ENCODE measurements at places on chromosomes 3 and 15.

GRCh38 chr15:88274553-88275460 is 18.3 kb upstream of the NTRK3 start:
- DNase-seq: peak; percentile 67

DNA sequence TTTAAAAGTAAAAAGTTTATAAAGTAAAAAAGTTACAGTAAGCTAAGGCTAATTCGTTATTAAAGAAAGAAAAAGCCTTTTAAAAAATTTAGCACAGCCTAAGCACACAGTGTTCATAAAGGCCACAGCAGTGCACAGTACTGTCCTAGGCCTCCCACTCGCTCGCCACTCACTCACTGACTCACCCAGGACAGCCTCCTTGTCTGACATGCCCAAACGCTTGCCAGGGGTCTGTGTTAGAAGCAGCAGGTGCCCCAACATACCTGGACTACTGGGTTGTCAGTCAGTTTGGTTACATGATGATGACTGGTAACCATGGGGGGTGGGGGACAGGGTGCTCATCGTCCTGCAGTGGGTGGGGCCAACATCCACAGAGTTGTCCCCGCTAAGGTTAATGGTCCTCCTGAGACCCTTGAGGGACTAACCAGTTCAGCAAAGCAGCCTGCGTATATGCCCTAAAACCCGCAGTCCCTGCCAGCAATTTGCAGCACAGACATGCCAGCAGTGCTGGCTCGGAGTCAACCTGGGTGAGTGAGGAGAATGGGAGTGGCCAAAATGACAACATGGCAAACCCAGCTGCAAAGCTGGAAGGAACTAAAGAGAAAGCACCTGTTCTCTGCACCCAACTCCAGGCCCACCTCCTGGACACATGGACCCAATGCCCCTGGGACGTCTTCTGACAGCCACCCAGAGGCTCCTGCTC is 49.2 kb downstream of the CYFIP1 start:
- no peak for DNase-seq

GRCh38 chr15:76185716-76186115 is 125.6 kb downstream of the ETFA start:
- DNase-seq: no peak

GRCh38 chr3:157786618-157787017 is 283.4 kb upstream of the VEPH1 start:
- DNase-seq: no peak

DNA sequence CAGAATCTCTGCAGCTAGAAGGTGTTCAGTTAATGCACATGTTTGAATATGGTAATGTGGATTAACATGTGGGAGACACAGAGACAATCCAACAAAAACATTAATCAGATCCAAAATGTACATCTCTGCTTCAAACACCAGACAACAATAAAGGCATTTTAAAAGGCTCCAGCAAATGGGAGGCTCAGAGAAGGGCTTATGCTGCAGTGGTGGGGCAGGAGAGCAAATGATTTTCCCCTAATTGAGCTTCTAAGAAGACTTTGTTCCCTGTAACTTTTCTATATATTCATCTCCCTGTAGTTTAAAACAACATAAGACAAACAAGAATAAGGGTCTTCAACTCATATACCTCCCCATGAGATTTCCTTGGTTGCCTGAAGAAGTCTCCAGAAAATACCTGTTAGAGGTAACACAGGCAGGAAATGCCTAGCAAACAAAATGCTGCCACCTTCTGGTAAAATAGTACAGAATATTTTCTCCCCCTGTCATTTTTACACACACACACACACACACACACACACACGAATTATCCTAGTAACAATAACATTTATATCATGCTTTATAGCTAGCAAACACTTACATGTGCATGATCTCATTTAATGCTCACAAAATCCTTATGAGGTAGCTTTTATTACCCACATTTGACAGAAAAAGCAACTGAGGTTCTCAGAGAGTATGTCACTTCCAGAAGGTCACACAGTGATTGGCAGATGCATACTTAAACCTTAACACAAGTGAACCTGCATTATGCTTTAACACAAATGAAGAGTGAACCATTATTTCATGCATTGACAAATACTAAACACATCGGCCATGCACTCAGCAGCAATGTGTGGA is 123.4 kb upstream of the MB21D2 start:
- DNase-seq: no peak

DNA sequence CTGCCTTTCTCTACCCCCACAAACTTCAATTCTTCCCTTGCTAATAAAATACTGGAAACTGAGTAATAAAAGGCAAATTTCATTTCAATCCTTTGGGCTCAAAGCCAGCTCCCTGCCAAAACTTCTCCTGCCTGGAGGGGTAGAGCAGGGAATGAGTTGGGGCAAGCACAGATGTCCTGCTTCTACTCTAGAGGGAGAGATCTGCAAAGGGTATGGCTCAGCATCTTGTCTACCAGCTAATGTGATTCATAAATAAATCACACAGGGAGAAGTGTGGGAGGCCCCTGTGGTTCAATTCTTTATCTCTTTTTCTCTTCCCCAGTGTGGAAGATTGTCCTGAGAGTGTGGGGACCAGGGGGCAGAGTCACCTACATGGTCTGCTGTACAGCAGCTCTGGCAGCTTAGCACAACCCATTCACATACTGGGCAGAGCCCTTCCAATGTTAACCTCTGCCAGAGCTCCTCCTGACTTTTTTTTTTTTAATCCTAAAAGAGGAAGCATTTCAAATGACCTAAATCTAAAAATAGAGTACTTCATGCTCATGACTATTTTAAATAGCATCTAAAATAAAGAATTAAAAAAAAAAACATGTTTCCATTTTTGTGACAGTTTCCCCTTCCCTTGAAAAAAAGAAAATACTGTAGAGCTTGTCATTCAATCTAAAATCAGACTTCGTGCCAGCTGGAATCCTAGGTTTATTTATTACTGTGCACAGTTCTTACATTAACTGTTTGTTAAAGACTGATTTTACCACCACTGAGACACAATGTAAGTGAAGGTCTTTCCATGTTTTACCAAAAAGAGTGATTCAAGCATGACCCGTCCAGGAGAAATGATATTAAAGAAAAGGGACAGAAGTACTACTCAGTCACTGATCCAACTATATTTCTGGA is 1083.7 kb upstream of the CFAP20DC start:
- DNase-seq: no peak

DNA sequence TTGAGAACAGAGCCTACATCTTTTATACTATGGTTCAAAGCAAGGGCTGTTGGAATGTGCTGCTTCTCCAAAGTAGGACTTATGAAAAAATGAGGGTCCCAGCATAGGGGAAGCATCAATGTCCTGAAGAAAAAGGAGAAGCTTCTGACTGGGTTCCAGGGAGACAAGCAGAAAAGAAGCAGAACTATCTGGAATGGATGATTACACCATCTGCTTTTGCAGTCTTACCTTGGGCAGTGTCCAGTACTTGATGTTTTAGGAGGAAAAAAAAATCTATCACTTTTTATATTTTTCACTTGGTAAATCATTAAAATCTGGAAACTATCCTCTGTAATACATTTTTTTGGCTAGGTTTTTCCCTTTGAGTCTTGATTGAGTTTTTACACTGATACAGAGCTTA is 57.9 kb upstream of the DPH6 start:
- DNase-seq: no peak

- DNase-seq: no peak
These were observed 42.2 kb downstream of the FOXP1 start for GRCh38 chr3:71541313-71541712.

DNA sequence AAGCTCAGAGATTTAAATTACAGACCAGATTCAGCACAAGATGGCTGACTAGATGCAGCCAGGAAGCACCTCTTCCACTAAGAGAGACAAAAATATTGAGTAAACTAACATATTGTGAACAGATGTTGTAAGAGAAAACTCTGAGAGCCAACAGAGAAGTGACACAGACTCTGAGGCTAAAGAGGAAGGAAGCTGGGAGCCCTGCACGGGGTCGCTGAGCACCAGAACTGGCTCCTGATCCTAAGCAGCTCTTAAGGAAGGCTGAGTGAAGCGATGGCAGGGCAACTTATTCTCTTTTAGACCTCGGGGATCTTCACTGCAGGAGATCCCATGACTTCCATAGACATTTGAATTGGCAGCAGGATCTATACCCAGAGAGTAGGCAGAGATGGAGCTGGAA is 578.0 kb upstream of the GRM7 start:
- DNase-seq: no peak

DNA sequence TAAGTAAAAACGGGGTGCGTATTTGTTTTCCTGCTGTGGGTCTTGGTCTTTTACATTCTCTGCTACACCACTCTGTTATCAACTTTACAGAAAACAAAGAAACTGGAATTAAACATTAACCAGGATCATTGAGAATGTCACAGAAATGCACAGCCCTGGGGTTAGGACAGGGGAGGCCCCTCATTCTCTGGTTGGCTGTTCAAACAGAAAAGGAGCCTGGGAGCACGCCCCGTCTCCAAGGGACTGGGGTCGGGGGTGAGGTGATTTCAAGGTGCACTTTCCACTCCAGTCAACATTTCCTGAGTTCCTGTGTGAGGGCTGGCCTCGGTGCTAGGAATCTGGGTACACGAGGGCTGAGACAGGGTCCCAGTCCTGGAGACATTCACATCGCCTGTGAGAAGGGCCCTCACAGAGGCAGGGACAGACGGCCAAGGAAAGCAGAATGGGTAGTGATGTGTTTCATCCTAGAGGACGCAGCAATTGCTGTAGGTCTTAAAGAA is 30.3 kb downstream of the CPN2 start:
- no peak for DNase-seq

- no peak for DNase-seq
These were observed 891.9 kb downstream of the ROBO1 start for GRCh38 chr3:78875851-78876250.

- DNase-seq: no peak
These were observed 214.8 kb downstream of the ZMAT3 start for GRCh38 chr3:178856804-178857203.

DNA sequence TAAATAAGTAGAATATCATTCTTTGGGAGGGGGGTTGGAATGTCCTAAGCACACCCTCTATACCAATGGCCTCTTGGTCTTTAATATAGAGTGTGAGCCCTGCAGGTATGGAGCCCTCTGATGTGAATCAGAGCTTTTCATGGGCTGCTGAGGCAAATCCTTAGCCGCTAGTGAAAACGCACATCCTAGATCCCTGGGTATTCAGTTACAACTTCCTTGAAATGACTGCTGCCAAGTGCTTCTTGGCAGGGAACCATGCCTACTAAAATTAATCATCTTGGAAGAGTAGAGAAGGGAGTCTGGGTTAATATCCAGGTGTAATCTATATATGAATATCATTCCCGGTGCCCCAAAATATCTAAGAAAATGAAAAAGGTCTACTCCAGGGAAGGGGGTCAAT is 109.1 kb downstream of the POLQ start:
- DNase-seq: no peak

- DNase-seq: peak; percentile 38
These were observed 781 bp upstream of the CYP1A1 start for GRCh38 chr15:74725845-74726773.

- no peak for DNase-seq
These were observed 194.6 kb upstream of the BCL6 start for GRCh38 chr3:187939891-187940290.

DNA sequence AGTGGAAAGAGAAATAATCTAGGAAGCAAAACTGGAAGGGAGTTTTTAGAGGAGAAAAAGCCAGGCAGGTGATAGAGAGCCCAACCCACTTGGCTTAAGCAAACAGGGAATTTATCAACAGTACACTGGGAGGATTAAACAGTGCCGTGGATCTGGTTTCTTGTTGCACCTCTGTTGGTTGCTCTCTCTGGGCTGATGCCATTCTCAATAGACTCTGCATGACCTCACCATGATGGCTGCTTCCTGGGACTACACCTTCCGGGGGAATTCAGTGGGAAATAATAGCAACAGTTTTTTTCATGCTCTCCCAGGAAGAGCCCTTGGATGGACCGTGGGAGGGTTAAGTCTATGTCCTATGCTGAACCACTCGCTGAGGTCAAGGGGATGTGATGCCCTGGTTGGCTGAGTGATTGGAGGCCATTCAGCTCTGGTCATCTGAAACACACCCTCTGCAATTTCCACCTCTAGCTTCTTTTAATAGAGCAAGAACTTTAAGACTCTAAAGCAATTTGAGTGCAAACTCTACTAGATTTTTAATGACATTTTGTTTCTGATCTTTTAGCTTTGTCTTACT is 74.2 kb downstream of the EPHB1 start:
- no peak for DNase-seq

DNA sequence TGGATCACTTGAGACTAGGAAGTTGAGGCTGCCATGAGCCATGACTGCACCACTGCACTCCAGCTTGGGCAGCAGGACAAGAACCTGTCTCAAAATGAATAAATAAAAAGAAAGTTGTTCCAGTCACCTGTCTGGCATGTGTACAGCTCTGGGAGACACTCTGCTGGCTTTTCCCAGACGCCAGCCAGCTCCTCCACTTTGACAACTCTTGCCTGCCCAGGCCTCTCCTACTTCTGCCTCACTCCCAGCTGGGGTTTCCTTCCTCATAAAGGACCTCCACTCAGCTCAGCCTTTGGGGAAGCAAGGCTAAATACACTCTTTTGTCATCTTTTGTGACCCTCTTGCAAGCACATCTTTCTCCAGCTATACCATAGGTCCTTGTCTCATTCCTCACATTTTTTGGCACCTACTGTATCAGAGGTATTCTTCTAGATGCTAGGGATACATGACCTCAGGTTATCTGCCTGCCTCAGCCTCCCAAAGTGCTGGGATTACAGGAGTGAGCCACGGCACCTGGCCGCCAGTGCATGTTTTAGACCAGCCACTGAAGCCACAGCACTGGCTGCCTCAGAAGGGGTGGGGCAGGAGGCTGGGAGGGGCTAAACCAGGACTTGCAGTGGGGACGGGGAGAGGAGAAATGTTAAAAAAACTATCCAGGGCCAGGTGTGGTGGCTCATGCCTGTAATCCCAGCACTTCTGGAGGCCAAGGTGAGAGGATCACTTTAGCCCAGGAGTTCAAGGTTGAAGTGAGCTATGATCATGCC is 10.0 kb upstream of the ELP6 start:
- DNase-seq: no peak

DNA sequence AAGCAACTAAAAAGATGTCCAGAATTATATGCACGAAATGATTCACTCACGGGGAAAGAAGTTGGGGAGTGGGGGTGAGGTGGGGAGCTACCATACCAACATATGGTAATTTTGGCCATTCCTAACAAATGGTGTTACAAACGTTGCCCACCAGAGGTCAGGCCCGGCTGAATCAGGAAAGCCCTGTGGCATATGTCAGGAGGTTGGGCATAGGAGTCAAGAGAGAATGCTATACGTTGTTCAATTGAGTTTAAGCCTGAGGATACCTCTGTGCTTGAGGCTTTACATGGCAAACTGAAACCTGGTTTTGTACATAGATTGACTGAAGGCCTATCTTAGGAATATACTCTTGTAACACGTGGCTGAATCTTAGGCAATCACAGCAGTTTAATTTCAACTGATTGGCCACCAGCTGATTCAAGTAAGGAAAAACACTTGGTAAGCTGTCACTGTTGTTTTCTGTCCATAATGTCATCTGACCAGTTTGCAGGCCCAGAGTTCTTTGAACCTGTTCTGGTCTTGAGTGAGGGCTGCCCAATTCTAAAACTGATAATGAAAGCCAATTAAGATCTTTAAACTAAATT is 23.4 kb upstream of the SLC2A2 start:
- peak; percentile 4 for DNase-seq

- peak; percentile 25 for DNase-seq
These were observed 636 bp downstream of the TBC1D21 start for GRCh38 chr15:73873889-73874511.

- no peak for DNase-seq
These were observed 110.1 kb upstream of the TBL1XR1 start for GRCh38 chr3:177307391-177307790.
